Esophagus squamous epithelium (tissue), 5 donors: ENCODE measurements at places on chromosomes 12 and 14.

GRCh38 chr12:53810950-53811349 lies 59.2 kb upstream of the CISTR start:
- no peak for DNase-seq

GRCh38 chr14:59036134-59036533 lies 152.3 kb upstream of the DAAM1 start:
- no peak for DNase-seq

DNA sequence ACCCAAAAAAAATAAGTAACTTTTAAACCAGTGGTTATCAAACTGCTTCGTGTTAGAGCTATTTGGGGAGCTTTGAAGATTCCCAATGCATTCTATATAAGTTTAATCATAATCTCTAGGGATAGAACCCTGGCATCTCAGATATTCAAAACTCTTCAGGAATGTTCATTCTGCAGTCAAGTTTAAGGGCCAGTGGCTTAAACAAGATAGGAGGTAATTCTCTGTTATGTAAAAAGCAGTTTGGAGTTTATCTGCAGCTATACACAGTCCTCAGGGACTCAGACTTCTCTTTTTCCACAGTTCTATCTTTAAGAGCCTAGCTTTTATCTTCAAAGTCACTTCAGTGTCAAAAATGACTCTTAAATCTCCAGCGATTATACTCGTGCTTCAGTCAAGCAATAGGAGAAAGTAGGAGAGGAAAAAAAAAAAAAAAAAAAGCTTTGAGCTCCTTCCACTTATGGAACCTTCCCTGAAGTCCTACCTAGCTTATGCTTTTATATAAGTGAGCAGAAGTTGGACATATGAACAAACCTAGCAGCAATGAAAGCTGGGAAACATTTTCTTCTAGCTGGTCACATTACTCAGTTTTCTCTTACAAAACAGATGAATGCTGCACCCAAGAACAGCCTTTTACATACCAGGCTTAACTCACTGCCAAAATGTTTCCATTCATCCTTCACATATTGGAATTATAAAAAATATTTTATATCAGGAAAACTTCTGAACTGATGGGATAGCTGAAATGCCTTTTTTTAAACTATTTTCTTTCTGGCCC lies 302.8 kb downstream of the FSCB start:
- no peak for DNase-seq

GRCh38 chr14:70640938-70641547 lies 673 bp upstream of the TTC9 start:
- DNase-seq: no peak

- DNase-seq: no peak
Measured at GRCh38 chr14:23093991-23094665, 808 bp downstream of the ACIN1 start.

- no peak for DNase-seq
Measured at GRCh38 chr12:62683776-62684569, 217.3 kb downstream of the MON2 start.
